ENCODE measurements at places on chromosomes 2 and 18.

DNA sequence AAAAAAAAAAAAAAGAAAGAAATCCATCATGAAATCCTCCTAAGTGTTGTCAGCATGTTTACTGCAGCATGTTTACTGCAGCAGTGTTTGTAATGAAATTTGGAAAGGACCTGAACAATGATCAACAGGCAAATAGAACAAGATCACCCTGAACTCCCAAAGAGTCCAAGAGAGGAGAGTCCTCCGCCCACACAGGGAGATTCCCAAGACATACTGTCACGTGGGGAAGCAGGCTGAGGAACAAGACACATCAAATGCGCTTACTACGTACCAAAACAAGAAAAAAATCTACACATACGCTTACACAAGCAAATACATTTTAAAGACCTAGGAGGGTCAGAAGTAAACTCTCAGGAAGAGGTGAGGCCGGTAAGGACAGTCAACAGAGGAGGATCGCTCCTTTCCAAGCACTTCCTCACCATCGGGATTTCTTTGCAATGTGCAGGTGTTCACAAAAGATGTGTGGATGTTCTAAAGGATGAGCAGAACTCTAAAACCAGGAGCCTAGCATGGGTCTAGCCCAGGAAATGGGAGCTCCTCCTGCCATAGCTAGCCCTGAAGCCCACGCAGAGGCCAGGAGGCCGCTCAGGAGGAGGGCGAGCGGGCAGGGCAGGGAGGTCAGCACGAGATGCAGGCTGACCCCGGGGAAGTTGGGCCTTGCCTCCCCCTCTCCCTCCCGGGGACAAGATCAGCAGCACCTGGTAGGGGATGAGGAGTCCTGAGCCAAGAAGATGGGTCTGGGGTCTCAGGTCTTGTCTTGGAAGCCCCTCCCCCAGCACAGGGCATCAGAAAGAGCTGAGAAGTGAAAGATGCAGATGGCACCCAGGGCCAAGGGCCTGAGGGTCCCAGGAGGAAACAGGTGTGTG lies 66.4 kb downstream of the ZNF516 start:
- DNase-seq, result no peak

GRCh38 chr2:110853516-110853915 lies 121.1 kb downstream of the ACOXL start:
- DNase-seq, result peak; percentile 60

DNA sequence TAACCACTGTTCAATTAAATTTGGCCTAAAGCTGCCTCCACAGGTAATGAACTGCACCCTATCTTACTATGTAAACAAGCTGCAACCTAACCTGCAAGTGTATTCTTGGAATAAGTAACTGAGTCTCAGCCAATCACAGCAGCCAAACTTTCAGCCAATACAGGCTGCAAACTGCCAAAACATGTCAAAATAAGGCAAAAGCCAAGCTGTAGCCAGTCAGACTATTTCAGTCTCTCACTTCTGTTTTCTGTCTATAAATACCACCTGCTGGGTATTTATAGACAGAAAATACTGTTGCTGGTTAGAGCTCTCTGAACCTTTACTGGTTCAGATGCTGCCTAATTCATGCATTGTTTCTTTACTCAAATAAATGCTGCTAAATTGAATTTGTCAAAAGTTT lies 14.3 kb downstream of the C2orf76 start:
- peak; percentile 29 for DNase-seq

GRCh38 chr2:216049452-216049851 lies 32.2 kb downstream of the PECR start:
- no peak for DNase-seq

DNA sequence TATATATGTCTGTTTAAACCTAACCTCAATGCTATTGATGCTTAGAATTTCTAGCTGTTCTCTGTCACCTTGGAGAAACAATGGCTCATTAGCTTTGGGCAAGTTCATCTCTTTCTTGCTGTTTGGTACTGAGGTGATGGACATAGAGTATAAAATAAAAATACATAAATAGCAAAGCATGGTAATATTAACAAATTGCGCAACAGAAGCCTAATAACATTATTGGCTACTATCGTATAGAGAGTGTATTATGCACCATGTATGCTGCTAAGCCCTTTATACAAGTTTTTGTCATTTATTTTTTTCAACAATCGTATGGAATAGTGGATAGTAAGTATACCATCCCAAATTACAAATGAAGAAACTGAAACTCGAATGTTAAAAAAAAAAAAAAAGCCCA lies 100.1 kb downstream of the ICOS start:
- no peak for DNase-seq

Data from MCF 10A (cell line).